ENCODE measurements at places on chromosomes 13 and 19.
A peak's percentile ranks its signal among the peaks of the same experiment; 100 is the strongest.

- DNase-seq, result no peak
Observed at GRCh38 chr13:63299866-63300394, 1884.3 kb upstream of the PCDH20 start.

- peak; percentile 90 for DNase-seq
Observed at GRCh38 chr19:15587663-15588062, 27.4 kb upstream of the CYP4F8 start.

DNA sequence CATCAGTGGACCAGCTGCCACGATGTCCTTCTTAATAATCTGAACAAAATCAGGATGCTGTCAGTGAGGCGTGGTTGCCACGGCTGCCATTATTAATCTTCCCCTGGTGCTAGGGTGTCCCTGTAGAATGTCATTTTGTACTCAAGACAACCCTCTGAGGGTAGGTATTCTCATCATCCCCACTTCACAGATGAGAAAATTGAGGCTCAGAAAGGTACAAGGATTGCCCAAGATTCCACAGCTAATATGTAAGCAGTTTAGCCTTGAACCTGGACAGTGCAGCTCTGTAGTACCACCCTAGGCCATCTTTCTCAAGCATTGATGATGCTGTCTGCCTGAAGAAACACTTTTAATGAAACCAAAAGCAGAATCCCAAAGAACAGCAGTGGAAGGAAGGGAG is 8.1 kb downstream of the PPP2R1A start:
- DNase-seq, result no peak

DNA sequence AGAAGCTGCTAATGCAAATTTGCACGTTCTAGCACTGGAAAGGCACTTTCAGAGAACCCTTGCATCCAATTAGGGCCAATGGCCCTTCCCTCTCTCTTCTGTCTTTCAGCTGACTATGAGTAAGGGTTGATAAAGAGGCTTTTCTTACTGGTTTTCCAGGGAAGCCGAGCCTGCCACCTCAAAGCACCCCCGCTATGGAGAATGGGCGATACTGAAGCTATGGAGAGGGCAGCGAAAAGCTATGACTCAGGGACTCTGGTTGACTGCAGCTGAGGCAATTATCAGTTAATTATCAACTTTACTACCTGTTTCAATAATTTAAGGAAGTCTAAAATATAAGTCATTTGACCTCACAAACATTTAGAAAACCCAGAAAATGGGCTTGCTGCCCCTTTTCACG is 115.8 kb downstream of the TRPC4 start:
- DNase-seq, result no peak

DNA sequence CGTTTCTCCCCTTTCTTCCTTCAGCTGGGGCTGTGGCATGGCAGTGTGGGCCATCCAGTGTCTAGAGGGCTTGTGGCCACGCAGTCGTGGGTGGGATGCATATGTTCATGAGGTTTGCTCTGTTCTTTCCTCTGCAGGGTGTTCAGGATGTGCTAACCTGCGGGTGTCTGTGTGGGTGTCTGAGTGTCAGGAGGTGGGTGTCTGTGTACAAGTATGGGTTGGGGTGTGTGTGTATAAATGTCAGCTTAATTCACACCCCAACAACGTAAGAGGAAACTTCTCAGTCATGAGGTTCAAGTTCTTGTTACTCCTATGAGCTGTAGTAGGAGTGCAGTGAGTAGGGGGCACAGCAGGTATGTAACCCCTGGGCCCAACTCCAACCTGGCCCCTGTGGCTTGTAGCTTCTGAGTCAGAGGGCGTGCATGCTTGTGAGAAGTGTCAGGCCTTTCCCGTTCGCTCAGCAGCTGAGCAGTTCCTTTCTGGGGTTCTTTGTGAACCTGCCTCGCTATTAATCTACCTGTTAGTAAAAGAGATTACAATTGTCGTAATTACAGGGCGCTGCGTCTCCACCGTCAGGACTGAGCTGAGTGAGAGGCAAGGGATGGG is 49.1 kb downstream of the NFIX start:
- DNase-seq, result no peak

DNA sequence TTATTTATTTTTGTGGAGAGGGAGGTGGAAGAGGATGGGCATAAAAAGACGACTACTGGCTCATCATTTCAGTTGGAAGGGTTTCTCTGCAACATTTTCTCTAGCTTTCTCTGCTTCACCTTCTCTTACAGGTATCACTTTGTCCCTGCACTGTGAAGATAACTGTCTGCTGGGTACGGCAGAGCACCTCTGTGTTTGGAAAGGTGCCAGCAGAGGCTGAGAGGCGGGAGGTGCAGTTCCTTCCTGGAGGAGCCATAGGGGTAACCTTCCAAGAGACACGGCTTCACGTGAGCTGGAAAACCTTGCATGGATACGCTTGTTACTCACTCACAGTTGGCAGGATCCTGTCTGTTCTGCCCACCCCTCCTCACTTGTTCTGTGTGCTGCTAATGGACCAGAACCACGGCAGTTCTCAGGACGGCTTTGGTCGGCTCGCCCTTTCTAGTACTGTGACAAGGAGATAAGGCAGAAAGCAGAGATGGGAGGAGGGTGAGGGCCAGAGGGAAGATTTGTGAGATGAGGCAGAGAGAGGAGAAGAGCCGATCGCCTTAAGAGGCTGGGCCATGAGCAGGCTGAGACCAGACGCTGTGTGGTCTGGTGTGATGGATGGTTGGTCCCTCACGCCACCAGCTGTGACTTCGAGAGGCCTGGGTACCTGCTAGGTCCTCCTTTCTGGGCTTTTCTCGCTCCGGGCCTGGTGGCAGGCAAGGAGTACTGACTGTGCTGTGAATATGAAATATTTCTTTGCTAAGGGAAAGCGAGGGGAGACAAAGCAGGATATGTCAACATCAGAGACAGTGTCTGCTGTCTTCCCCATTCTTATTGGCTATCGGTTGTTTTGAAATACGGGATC is 66.8 kb downstream of the MRPL57 start:
- no peak for DNase-seq

DNA sequence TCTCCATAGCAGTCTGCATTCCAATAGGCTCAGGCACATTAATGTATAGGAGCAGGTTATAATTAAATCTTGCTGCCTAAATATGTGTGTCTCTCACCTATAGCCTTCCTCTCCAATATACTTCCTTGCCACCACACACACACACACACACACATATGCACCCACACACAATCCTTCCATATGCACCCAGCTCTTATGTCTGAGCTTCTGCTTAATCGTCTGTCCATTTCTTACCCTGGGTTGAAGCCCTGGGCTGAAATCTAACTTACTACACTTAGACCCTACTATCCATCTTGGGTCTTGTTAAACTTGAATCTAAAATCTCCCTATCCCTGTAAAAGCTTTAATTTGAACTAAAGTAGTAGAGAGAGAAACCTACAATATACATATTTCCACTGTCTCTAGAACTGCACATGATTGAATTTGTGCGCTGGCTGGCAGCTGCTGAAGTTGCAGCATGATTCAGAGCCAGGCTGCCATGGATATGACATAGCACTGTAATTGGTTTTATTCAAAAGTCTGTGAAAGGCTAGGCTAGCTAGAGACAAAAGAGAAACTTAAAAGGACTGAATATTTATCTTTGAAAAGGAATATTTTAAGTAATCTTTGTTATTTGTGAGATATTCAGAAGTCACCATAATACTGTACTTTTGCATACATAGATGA is 25.7 kb upstream of the FREM2 start:
- no peak for DNase-seq

GRCh38 chr13:36082396-36082795 is 48.8 kb downstream of the DCLK1 start:
- DNase-seq, result no peak

GRCh38 chr19:3065675-3066357 is 3.5 kb upstream of the TLE5 start:
- DNase-seq, result peak; percentile 68

- no peak for DNase-seq
Observed at GRCh38 chr13:29190298-29190697, 370.2 kb downstream of the MTUS2 start.

GRCh38 chr13:33375421-33375820 is 89.9 kb upstream of the STARD13 start:
- no peak for DNase-seq

DNA sequence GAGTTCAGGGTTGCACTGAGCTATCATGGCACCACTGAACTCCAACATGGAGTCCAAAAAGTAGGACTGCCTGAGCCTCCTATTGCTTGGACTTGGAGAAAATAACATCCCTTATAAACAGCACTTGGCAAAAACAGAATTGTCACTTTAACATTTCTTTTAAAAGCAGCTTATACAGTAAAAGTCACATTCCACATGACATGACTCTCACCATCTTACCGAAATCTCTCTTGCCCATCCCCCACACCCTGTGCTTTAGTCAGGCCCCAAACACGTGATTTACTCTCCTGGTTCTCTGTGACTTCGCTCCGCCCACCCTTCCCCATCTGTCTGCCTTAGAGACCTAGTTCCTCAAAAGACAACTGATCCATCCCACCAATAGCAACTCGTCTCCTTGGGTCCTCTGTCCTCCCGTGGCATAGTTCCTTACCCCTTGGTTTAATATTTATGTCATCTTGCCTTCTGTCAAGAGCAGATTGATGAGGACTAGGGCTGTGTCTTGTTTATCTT is 4.6 kb downstream of the SAFB start:
- peak; percentile 78 for DNase-seq

- no peak for DNase-seq
Observed at GRCh38 chr13:40186626-40187323, 479.7 kb downstream of the FOXO1 start.

- DNase-seq, result no peak
Observed at GRCh38 chr19:7292352-7292949, 1.8 kb downstream of the INSR start.

DNA sequence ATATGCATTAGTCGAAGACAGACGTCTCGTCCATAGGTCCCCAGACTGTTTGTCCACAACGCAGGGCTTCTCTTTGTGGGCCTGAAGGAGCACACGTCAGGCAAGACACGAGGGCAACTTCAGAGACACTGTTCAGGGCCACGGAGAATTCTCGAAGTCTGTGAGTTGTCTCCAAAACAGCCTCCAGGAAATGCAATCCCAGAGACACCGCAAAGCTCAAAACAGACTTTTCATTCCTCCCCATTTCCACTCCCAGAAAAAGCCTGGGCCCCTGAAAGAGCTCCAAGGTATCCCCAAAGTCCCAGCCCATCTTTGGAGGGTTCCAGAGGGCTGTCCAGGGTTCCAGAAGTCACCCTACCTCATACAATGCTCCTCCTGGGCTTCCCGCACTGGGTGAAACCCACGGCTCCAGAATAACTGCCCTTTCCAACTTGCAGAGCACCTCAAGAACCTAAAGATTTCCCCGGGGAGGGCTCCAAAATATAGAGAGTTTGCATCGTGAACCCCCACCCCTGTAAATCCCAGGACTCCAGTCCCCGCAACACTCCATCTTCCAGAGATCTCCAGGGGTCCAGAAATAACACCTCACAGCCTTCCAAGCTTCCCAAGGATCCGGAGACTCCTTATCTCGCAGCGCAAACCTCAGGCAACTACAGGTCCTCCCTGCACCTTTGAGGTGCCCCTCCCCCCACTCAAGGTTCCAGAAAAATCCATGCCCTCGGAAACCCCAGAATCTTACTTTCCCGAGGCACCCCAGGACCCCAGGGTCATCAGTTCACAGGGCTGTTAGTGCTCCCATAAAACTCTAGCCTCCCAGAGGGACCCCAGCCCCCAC is 687 bp upstream of the FTL start:
- no peak for DNase-seq
